ENCODE measurements at places on chromosomes 1 and 21. TPM values are rescaled to one million over a fixed set of nuclear protein-coding genes. Genes with fewer than 3 reads are reported as not detected.

RXFP4 gene
- total RNA-seq, result not detected

FCGR2B gene
- 16.5 TPM for total RNA-seq

ZNF124 gene
- total RNA-seq, result 5.4 TPM

C1orf21 gene
- 29.2 TPM for total RNA-seq

EVA1B gene
- total RNA-seq, result 6.6 TPM

KRTAP19-1 gene
- total RNA-seq, result not detected

GRCh38 chr1:188476606-188477005 lies 1647.9 kb downstream of the PLA2G4A start:
- no peak for DNase-seq

DNA sequence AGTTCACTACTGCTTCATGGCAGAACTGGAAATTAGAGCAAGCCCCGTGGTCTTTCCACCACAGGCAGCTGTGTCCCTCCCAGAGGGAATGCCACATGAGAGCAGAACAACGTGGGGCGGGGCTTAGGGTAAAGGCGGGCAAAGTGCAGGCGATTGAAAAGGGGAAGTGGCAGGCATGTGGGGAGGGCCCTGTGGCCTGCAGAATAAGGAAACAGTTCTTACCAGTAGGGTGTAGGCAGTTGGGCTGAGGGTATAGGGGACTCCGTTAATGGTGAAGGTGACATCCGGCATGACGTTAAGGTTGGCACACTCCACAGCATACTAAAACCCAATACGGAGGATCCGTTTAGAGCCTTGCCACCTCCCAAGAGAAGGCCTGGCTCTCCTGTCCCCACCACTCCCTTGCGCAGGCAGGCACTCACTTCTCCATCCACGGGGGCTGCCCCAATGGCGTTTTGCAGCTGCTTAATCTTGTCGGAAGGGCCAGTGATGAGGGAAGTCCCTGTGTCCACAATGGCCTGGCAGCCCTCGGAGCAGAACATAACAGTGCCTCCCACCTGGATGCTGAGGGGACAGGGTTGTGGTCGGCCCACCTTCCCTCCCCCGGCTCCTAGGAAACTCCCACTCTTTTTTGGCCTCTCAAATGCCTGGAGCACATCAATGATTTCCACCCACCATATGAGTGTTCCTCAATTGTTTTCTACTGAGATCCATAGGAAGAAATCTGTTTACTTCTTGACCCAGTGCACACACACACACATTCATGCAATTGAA lies 9.1 kb upstream of the RAB7B start:
- peak; percentile 59 for DNase-seq

DNA sequence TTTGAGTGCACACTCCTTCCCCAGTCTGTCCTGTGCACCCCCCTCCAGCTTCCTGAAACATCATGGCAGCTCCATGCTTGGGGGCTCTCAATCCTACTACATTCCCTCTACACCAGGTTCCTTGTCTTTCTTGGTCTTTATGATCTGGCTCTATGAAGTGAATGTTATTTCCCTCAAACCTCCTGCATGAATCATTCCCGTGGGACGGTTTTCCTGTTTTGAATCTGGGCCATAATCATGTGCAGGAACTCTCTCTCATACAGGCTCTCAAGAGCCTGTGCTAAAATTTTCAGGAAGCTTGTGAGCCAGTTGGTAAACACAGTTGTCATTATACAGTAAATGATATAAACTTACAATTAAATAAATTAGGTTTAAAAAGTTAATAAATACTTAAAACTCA lies 89.8 kb upstream of the KCNE2 start:
- DNase-seq, result no peak

- DNase-seq, result no peak
Observed at GRCh38 chr1:110341872-110342331, 2.7 kb downstream of the RBM15 start.

- DNase-seq, result no peak
Observed at GRCh38 chr1:81549588-81550127, 251.1 kb upstream of the ADGRL2 start.

DNA sequence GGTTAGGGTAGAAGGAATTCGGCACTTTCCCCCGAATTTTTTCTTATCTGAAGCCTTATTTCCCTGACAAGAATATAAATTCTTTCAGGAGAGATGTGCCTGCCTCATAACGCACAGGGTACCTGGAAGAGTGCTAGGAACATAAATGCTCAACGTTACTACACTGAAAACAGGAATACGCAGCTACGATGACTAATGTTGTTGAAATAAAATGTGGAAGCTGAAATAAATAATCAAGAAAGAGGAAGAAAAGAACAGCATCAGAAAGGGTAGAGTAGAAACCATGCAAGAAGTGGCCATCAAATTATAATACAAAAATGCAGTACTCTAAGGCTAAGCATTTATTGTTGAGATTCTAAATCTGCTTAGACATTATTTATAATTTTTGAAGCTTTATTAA lies 33.9 kb downstream of the SLC66A1 start:
- DNase-seq, result no peak

DNA sequence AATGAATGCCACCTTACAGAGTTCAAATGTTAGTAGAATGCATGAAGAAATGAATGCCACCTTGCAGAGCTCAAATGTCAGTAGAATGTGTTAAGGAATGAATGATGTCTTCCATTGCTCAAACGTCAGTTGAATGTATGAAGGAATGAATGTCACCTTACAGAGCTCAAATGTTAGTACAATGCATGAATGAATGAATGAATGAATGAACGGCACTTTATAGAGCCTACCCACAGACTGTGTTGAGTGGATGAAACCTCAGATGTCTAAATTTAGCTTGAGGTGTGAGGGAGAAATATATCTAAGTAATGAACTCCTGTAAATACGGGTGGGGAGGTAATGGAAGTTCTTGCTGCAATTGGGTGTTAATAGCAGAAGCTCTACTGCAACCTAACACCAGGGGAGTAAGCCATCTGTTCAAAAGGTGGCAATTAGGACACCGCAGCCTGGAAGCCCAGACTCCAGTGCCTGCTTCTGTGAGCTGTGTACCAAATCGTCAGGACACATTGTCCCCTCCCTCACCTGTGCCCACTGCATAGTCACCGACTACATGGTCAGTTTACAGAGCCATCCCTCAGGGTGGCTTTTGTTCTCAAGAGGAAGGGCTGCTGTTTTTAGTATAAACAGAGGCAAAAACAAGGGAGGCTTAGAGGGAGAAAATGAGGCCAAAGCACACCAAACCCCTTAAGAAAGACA lies 26.7 kb downstream of the SUSD4 start:
- DNase-seq, result no peak

DNA sequence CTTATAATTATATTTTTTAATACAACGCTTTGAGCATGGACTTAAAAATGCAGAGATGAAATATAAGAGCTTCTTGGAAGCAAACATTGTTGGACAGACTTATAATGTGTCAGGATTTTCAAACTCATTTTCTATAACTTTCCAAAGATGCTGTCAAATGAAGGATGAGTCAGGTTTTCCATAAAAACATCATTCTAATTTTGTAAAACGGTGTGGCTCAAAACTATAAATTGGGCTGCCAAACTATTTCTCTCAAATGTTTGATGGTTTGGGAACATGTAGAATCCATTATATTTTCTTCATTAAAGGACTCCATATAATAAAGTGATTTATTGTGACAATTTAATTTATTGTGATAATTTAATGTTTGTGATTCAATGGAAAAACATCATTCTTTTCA lies 511.2 kb downstream of the USP25 start:
- no peak for DNase-seq

DNA sequence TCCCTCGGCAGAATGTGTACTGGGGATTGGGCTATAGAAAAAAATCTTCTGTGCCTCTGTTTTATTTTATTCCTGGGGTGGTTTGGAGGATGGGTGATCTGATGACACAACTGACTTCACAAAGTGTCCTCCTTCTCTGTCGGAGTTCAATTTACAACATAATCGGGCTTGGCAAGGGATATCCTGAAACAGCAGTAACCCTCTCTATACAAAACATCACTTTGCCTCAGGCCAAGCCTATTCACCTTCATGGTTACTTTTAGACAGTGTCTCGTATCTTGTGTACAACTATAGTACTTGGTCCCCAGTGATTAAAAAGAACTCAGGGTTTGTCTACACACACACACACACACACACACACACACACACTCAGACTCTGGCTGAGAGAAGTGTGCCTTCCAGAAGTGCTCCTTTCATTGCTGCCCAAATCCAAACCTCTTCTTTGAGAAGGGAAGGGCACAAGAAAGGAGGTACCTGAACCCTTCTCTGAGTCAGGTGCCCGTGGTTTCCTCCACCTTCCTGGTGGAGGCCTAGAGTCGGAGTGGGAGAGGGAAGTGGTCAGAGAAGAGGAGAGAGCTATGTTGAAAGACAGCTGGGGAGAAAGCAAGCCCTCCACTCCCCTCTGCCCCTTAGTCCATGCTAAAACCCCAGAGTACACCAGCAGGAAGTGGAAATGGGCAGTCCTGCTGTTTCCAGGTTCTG lies 62.4 kb upstream of the POU2F1 start:
- DNase-seq, result no peak

- no peak for DNase-seq
Observed at GRCh38 chr1:46544561-46545240, 6.7 kb downstream of the KNCN start.

GRCh38 chr1:247210062-247210375 lies 38.2 kb upstream of the ZNF124 start:
- DNase-seq, result no peak

DNA sequence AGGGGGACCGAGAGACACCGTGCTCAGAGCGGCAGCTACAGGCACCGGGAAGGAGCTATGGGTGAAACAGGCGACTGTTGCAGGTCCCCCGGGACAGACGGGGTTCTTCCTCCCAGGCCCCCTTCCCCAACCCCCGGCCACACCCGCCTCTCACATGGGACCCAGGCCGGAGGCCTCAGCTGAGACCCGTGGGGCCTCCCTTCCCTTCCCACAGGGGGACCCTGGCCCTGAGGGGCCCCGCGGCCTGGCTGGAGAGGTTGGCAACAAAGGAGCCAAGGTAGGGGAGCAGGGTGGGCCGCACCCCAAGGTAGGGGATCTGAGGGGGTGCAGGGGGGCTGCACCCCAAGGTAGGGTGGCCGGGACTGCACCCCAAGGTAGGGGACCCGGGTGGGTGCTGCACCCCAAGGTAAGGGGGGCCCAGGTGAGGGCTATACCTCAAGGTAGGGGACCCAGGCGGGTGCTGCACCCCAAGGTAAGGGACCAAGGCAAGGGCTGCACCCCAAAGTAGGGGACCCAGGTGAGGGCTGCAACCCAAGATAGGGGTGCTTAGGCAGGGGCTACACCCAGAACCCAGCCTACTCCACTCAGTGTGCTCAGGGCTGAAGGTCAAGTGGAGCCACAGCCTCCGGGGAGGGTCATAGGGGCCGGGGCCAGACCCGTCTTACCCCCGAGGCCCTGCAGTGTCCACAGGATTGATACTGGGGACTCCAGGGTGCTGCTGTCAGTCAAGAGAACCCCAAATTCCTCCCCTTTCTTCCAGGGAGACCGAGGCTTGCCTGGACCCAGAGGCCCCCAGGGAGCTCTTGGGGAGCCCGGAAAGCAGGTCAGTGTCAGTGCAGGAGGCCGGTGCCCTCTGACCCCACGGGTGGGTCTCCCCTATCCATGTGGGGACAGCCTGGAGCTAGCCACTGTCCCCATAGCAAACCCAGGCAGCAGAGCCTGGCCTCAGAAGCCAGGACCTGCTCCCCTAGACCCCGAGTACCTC lies 22.7 kb downstream of the COL6A2 start:
- DNase-seq, result peak; percentile 18

DNA sequence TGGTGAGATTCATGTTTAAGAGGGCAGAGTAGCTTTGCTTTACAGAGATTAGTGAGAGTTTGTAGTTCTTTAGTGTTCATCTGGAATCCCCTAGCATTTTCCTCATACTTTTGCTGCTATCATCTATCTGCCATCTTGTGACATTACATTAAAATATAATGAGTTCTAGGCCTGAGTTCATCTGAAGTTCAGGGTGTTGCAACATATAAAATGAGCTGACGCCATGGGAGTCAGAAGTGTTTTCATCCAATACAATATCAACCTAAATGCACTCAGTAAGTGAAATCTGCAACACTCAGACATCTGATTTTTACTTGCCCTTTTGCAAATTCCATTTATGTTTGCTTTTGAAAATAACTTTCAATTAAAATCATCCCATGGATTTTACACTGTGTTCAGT lies 153.8 kb downstream of the NTNG1 start:
- no peak for DNase-seq

GRCh38 chr1:79737193-79737592 lies 730.7 kb upstream of the ADGRL4 start:
- no peak for DNase-seq

DNA sequence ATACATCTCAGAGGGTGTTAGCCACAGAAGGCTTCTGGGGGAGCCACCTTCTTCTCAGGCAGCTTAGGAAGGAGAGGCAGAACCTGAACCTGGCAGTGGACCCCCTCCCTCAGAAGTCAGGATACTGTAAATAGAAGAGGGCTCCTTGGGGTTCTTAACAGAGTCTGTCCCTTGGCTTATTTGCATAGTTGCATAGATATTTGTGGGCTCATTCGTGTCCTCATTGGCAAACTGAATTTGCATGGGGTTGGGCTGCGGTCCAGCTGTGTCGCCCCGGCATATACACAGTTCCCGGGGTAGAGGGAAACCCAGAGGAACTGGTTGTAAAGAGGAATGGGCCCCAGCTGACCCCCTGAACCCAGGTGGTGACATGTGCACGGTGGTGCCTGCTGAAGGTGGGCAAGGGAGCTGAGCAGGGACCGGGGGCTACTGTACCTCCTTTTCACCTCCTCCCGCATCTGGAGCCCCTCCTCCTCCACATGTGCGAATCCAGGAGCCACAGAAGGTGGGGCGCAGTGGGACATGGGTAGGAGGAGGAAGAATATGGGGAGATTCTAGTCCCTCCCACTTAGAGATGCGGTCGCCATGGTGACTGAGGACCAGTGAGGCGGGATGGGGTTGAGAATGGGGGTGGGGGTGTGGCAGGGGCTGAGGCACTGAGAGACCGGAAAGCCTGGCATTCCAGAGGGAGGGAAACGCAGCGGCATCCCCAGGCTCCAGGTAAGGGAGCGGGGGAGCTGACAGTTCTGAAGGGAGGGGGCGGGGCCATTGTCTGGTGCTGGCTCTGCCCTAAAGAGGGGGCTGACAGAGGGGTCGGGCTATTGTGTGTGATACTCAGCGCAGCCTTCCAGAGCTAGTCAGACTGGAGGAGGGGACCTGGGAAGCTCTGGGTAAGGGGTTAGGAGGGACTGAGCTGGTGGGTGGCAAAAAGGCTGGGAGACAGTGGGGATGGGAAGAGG lies 3.7 kb upstream of the SEMA4A start:
- DNase-seq, result no peak

GRCh38 chr1:112850034-112850757 lies 105.8 kb downstream of the SLC16A1 start:
- DNase-seq, result no peak

DNA sequence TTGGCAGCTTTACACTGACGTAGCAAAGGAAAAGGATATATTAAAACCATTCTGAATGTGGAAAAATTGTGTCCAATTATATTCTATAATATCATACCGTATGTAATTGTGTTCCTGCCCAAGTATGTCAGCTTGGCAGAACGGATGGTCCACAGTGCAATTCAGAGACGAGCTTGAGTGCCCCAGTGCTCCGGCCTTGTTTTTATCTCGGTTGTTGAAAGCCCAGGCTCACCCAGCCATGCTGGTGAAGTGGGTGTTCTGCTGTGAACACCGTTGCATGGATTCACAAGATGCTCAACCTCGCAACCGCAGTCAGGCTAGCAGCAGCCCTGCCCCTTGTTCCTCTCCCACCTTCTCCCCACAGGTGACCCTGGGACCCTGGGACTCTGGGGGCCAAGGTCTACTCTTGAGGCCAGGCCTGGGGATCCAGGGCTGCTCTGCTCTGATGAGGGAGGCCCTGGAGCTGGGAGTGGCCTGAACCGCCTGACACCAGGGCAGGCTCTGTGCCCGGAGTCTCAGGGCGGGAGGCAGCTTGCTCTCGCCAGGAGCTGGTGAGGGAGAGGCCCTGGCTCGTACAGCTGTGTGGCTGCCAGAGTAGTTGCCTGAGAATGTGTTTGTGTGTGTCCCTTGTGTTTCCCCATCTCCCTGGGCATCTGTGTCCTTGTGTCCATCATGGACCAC lies 11.2 kb downstream of the PTPRF start:
- DNase-seq, result peak; percentile 96
